ENCODE measurements at places on chromosomes 13 and 19.

- DNase-seq = peak; percentile 35
These were observed 99.2 kb upstream of the KLF5 start for GRCh38 chr13:72959643-72960042.

GRCh38 chr13:86282442-86282841, 483.2 kb upstream of the SLITRK6 start:
- DNase-seq = no peak

GRCh38 chr19:58581227-58582141, 8.3 kb upstream of the MZF1 start:
- no peak for DNase-seq

- DNase-seq = no peak
These were observed 1.0 kb upstream of the ZNF529 start for GRCh38 chr19:36573895-36574720.

DNA sequence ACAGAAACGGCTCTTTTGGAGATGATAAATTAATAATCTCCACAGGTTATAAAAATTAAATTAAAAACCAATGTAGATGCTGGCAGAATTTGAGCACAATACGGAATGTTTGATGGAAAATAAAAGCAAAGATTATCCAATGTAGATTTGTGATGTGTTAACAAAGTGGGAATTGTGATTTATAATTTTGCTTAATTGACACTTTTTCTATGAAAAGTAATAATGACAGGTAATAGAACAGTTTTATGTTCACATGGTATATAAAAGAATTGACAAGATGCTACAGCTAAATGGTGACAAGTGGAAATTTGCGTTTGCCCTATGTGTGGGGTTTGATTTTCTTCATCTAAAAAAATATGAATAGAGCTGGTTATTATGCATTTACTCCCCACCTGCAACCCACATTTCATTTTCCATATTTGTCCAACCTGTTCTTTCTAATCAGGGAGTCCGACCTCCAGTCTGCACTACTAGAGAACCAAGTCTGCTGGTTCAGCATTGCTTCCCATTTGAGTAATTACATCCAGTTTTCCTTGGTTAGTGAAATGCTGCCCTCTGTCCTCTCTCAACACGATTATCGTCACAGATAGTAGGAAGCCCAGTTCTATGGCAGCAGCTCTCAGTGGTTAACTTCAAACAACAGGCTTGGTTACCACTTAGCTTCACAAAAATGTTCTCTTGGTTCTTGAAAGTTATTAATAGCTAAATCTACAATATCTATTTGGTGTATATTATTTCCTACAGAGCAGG, 61.4 kb upstream of the SLITRK1 start:
- no peak for DNase-seq

DNA sequence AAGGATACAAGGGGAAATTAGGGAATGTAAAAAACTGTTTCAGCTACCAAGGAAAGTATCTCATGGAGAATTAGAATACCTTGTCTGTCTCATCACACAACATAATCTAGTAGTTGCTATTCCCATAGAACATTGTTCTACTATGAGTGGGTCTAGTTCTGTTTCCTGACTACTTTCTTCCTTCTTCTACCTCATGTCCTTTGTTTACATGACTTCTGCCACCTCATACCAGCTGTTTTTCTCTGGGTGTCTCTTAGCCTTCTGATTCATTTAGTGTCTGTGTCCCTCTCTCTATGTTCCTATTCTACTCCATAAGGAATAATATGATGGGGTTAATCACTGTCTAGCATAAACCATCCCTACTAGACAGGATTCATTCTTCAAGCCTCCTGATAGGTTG, 887.3 kb downstream of the DIAPH3 start:
- DNase-seq = no peak

DNA sequence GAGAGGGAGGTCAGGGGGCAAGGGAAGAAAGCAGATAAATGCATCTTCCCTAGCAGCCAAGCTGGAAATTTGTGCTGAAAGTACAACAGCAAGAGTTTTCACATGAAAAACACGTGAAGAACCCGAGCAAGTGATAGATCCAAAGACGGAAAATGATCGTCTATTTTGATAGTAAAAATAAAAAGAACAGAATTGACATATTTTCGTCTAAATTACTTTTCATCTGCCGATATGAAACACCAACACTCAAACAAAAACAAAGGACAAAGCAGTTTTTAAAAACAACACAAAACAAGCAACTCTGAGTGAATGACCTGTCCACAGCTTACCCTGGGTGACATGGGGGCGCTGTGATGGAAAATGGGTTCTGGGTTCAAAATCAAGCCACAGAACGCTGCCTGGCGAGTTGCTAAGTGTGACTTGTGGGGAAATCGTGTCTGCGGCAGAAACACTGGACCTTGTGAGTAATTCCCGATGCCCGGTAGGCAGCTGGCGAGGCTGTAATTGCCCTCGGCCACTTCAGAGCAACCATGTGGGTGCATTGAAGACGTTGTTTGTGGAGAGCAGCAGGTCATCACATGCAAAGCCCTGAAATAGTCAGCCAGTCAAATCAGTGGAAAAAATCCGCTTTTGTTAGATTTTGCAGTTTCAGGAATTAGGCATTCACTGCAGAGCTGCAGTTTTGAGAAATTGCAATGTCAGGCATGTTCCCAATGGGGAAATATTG, 7.4 kb downstream of the SOX1 start:
- no peak for DNase-seq

DNA sequence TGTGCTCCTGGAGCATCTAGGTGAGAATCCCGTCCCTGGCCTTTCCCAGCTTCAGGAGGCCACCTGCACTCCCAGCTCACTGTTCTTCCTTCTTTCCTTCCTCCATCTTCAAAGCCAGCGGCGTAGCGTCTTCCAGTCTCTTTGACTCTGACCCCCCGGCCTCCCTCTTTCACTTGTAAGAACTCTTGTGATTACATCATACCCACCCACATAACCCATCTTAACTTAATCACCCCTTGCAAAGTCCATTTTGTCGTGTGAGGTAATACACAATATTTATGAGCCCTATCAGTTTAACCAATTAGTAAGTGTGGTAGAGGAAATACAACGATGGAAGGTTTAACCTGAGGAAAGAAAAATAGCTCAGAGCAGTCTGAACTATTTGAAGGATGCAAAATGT, 4.6 kb upstream of the CDC16 start:
- no peak for DNase-seq

- no peak for DNase-seq
These were observed 104.3 kb downstream of the CCNA1 start for GRCh38 chr13:36536546-36536945.

- DNase-seq = no peak
These were observed 45.1 kb upstream of the DOCK9 start for GRCh38 chr13:99022941-99023340.

DNA sequence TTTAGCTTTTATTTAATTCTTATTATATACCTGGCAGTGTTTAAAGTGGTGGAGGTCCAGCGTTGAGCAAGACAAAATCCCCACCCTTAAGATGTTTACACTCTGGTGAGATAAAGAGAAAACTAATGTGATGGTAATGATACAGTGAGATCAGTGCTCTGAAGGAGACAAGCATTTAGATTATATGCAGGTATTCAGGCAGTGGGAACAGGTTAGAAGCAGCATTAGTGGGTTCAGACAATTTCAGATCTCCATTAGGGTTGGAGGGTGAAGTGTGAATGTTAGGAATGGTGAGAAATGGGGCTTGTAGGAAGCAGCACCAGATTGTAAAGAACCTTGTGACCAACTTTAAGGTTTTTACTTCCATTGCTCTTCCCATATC, 39.0 kb downstream of the PIBF1 start:
- no peak for DNase-seq

GRCh38 chr19:55358943-55359908, 3.8 kb downstream of the GARIN5B start:
- no peak for DNase-seq

- peak; percentile 46 for DNase-seq
These were observed 4.1 kb downstream of the ATP8A2 start for GRCh38 chr13:25375727-25376358.

DNA sequence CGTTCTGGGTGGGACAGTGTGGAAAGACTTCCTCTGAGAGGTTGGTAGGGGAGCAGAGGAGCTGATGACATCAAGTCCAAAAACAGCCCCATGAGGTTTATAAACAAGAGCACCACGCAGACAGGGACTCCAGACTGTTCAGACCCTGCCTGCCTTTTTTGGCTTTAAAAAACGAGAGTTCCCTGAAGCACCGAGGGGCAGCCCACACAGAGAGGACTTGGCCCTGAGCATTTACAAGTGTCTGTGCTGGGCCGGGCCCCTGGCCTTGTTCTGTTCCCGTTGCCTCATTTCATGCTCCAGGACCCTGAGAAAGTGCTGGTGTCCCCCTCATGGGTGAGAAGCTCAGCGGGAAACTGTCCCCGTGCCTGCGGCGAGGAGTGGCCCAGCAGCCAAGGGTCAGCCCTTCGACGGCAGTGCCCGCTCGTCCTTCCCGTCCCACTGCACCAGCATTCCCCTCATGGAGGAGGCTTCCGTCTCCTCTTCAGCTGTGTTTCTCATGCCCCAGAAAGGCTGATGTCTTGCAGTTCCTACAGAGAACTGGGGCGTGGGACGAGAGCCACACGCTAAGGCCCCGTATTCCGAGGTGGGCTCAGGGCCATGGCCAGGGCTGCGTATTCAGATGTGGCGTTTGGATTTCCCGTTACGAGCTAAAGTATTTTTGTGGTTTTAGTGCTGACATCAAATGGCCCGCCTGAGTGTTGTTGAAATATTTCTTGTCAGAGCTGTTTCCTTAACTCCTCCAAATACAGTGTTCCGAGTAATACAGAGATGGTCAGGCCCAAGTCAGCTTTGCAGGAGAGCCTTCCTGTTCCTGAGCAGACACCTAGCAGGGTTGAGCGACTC, 93.5 kb downstream of the ATP11A start:
- no peak for DNase-seq

DNA sequence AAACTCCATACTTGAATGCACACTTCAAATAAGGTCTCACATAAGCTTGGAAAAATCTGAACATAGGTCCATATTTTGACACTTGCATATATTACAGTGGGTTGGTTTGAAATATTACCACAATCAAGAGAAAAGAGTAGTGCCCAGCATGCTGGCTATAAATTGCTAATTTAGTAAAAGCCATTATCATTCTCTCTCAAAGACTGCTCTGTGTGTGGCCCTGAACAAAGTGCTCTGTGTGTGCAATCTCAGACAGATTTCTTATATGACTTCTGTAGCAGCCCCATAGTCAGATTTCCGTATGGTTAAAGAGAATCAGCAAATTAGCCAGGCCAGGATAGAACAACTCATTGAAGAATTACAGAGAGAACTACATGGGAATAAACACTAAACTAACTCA, 78.2 kb downstream of the LIG4 start:
- DNase-seq = no peak

GRCh38 chr13:59963827-59964226, 199.9 kb downstream of the DIAPH3 start:
- no peak for DNase-seq

DNA sequence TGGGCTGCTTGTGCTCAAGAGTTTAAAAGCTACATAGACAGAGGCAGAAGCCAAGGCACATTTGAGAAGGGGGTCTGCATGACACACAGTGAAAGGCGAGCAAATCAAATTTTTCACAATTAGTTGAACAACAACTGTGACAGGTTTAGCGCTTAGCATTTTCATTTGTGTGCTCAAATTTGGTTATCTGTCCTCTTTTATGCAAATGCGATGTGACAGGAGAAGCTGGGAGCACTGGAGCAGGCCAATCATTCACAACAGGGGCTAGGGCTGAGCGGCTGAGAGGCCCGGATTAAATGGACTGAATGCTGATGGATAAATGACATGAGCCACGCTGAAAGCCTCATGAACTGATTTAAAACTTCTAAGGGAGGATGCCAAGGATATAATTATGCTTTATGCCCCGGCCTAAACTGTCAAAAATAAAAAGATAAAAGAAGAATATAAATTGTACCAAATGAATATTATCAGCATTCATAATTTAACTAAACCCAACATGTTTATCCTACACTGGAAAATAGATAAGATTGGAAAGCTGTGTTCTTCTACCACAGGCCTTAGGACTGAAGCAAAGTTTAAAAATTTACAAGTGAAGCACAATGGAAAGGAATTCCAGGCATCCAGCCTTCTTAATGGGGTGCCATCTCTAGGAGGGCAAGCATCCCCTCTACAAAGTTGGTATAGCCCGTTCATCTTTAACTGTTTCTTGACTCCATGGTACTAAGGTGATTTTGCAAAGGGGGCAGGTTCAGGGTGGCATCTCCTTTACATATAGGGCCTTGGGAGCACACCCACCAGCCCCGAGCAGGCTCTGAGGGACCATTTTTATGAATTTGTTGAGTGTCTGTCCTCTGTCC, 117.9 kb downstream of the RBM26 start:
- DNase-seq = no peak

GRCh38 chr19:33192010-33192409, 2.1 kb upstream of the LRP3 start:
- DNase-seq = no peak

DNA sequence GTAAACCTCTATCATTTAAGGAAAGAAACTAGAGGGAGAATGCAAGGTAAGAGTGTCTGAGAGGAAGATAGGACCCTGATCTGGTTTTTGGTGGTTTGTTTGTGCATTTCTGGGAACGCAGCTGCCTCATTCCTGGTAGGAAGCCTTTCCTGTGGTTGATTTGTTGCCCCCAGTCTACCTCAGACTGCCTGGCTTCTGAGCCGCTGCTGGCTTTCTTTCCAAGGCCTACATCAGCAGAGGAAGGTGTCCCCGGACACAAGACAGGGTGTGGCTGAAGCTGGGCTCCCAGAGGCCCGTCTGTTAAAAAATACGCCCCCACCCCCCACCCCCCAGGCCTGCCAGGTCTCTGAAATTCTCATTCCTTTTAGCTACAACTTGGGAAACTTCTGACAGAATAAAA, 42.6 kb downstream of the C13orf42 start:
- DNase-seq = no peak

DNA sequence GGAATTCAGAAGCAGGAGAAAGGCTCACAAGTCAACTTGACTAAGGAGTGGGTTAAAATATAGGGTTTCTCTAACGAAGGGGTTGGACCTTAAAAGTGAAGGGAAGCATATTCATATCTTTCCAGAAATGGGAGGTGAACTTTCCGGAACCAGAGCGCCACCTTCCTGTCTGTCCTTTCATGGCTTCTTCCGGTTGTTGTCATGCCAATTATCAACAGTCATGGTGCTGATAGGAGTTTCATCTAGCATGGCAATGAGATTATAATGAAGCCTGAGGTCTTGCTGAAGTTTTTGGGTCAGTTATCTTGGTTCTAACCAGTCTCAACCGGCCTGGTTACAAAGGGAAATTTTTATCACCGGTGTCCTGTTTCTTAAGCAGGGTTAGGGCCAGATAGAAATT, 162.9 kb upstream of the NBEA start:
- DNase-seq = no peak

GRCh38 chr19:14371301-14371821, 9.9 kb upstream of the ADGRE5 start:
- no peak for DNase-seq

DNA sequence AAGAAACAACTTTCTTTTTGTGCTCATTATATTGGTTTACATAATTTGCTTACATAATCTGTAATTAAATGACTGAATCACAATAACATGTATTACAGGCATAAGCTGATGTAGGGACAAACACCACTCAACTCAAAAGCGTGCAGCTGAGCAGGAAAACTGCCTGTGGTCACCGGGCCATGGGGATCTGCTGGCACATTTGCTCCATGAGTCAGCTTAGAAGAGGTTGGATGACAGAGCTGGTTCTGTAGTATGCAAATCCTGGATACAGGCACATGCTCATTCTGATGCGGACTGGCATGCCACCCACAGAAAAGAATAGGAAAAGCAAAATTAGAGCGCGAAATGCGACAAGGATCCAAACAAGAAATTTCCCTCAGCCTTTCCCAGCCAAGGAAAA, 128.6 kb downstream of the USP12 start:
- DNase-seq = peak; percentile 82

- no peak for DNase-seq
These were observed 41.4 kb upstream of the SERP2 start for GRCh38 chr13:44331912-44332851.

- DNase-seq = no peak
These were observed 893 bp upstream of the NPHS1 start for GRCh38 chr19:35853038-35853756.
